Stimulated activated CD4-positive, alpha-beta T cell treated with anti-CD3 and anti-CD28 coated beads, Interleukin-15, amount 100 ng/mL, for 1 hour (primary cell): ENCODE measurements at places on chromosomes 11 and 22.

DNA sequence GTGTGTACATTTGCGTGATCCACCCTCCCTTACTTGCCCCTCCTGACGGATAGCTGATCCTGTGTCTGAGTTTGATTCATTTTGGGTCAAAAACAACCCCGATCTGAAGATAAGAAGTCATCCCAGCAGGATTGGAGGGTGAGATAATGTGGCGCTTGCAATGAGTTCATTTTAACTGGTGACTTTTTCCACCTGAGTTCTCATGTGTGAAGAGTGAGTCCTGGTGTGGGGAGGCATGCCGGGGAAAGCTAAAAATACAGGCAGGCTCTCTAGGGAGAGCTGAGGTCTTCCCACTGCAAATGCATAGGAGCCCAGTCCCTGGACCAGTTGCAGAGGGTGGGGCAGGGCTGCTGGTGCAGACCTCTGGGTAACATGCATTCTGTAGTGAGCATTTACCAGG lies 35.7 kb upstream of the ELF5 start:
- no peak for DNase-seq

- peak; percentile 15 for DNase-seq
Measured at GRCh38 chr11:34356913-34357700, 703 bp downstream of the ABTB2 start.

DNA sequence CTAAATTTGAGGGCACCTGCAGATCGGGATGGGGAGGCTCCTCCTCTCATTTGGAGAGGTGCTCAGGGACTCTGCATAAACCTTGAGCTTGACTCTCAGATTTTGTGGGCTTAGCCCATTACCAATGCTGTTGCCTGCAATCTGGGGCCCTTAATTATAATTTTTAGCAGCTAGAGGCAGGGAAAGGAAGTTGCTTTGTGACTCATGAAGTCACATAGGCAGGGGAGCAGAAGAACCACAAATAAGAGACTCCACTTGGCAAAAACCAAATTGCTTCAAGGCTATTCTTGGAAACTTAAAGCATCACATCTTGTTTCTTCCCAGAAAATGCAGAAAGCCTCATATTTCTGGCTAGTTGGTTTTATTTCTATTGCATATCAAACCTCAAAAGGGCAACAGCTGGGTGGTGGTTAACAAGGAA lies 46.9 kb downstream of the MICAL2 start:
- no peak for DNase-seq

DNA sequence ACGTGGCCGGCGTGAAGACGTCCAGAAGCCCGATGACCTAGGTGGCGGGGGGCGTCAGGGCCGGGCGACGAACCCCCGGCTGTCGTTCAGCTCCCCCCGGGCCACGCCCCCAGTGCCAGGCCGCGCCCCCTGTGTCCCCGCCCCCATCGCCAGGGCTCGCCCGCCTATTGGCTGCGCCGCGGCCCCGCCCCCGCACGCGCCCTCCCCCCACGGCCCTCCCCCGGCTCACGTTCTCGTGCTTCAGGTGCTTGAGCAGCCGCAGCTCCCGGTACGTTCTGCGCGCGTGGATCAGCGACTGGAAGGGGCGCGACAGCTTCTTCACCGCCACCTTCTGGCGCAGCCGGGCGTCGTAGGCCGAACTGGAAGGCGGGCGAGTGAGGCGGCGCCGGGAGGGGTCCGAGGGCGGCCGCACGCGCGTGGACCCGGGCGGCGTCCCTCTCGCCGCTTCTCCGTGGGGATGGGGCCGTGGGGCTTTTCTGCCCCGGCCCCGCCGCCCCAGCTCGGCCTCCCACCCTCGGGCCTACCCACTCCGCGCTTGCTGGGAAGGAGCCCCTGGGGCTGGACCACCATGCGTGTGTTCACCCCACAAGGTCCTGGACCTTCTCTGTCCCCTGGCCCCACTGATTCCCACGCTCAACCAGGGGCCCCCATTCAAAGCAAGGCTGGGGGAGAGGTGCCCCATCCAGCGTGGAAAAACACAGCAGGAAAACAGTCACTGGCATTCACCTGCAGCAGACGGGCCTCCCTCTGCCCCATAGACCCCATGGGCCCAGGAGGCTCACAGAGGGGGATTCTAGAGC lies 2.4 kb downstream of the MAPK11 start:
- peak; percentile 46 for DNase-seq

GRCh38 chr11:34999453-34999852 lies 83.0 kb downstream of the PDHX start:
- DNase-seq = no peak

DNA sequence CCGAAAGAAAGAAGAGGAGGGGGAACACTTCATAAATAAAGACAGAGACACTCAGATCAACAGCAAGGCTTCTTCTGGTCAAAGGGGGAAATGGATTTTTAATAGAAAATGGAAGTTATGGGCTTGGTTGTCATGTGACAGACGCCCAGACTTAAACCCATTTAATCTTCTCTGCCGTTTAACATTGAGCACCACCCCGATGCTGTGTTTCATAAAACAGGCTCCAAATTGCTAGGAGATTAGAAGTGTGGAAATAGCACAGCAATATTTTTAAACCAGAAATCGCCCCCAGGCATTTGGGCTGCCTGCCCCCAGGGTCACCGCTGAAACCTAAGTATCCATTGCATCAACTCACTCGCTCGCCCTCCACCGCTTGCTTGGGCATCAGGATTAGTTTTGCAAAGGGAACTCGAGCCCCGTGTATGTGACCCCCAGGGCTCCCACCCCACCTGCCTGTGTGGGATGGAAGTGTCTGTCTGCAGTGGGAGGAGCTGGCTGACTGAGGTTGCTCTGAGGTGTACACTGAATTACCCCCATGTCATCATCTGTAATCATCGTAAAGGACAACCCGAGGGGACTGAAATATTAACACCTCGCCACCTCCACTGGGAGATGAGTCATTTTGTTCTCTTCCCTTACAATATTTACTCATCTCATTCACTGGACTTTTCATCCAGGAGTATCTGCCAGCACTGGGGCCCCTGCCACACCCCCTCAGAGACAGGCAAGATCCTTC lies 10.7 kb downstream of the DSCAML1 start:
- DNase-seq = no peak

GRCh38 chr11:81569999-81570398 lies 1163.7 kb downstream of the FAM181B start:
- no peak for DNase-seq

DNA sequence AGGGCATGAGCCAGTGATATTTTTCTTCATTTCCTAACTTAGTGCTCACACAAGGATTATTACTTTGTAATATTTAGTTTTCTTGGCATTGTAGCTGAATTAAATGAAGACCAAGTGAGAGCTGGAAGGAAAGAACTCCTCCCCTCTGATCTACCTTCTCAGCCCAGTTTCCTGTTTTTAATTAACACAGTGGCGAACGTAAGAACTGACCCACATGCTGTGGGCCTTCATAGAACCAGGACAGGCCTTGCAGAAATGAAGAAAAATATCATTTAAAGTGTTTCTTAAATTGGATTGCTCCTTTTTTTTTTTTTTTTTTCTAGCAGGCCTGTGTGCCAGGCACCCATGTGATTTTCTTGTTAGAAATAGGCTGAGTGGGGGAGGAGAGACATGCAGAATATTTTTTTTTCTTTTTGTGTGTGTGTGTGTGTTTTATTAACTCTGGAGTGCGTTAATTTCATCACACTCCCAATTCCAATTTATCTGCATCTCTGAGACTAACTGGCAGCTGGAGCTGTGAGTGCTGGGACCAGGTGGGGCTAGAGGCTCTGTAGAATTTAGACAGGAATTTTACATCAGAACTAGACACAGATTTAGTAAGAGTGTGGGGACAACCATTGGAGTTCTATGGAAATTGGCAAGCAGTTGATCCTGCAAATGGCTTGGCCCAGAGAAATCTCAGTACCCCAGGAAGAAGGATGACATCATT lies 320.5 kb downstream of the DDX10 start:
- no peak for DNase-seq

DNA sequence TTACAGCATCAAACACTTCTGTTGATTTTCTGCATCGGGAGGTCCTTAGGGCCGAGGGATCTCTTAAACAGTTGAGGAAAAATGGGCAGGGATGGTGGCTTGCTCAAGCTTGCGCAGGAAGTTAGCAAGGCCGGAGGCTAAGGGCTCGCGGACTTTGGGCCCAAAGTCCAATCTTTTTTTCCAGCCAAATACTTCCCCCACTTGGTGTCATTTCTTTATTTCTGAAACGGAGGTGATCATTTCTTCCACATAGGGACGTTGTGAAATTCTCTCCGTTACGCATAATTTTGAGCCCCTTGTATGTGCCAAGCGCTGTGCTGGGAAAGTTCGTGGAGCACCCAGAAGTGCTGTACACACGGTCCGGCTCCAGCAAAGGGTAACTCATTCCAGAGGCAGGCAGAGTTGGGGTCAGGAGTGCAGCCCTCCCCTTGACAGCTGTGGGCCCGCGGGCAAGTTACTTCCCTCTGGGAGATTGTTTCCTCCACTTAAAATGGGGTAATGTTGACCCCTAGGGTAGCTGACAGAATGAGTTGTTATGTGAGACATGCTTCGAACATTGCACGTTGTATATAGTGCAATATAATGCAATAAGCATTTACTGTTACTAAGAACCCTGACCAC lies 809 bp downstream of the MIEF1 start:
- no peak for DNase-seq

- DNase-seq = peak; percentile 37
Measured at GRCh38 chr11:765025-765801, 12.1 kb downstream of the GATD1 start.

DNA sequence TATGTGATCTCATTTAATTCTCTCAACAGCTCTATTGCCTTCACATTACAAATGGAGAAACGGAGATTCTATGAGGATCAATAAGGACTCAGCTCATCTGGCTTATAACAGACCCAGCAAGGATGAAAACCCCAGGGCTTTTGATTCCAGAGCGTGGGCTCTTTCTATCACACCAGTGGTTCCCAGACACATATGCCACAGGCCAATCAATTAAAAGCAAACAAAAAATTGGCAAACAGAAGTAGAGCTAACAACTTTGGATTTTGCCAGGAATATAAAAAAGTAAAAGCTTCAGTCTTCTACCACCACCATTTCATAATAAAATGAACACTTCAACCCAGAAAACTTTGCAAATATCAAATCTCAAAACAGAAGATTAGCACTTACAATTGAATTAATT lies 71.1 kb upstream of the FAT3 start:
- DNase-seq = no peak

DNA sequence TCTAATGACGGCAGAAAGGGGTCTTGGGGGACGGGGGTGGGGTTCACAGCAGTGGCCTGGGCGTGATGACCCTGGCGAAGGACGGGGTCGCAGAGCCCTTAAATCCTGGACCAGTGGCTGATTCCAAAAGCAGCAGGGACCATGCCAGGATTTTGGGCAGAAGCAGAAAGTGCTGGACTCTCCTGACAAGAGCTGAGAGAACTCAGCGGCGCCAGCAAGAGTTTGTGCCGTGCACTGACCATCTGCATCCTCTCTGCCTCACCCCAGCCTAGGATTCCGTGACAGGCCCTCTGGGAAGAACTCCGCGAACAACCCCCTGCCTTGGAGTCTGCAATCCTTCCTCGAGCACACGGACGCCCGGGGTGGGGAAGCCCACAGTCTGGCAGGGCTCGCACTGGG lies 644 bp upstream of the NDUFV1 start:
- DNase-seq = no peak

- DNase-seq = no peak
Measured at GRCh38 chr11:64598797-64599697, 8.0 kb downstream of the SLC22A12 start.

DNA sequence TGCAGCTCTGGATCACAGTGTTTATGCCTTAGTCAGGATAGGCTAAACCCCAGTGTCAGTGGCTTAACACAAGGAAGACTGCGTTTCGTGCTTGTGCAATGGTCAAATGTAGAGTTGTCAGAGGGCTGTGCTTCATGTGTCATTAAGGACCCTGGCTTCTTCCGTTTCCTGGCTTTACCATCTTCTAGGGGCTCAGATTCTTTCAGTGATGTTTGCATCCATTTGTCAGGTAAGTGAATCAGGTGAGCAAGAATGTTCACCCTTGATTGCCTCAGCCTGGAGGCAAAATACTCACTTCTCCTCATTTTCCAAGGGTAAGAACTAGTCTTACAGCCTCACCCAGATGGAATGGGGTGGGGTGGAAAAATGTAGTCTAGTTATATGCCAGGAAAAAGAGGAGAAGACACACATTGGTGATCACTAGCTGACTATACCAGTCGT lies 20.5 kb upstream of the AMOTL1 start:
- no peak for DNase-seq
